NCI-H1092 (cell line): ENCODE measurements at places on chromosomes 6 and 20.

- peak; percentile 16 for DNase-seq
These were observed at the start of gene RIMS1 for GRCh38 chr6:71886184-71887005. TSS of gene RIMS1 (plus strand) at chr6:71886550. CDS start at chr6:71887024, 474 bp downstream.

GRCh38 chr6:52187098-52187497 lies 923 bp downstream of the IL17A start:
- DNase-seq: no peak

DNA sequence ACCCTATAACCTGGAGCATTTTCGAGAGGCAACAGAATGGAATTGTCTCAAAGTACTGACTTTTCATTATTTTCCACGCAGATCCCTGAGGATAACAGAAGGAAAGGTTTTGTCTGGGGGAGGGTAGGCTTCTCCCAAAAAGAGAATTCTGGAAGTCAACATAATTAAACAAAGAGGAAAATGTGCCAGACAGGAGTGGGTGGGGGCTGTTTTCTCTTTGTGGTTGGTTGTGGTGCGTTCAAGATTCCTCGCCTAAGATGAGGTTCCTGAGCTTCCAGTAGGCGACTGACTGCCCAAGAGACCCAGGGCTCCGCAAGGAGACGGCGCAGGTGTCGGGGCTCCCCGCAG lies 70.4 kb downstream of the SOX4 start:
- DNase-seq: no peak

DNA sequence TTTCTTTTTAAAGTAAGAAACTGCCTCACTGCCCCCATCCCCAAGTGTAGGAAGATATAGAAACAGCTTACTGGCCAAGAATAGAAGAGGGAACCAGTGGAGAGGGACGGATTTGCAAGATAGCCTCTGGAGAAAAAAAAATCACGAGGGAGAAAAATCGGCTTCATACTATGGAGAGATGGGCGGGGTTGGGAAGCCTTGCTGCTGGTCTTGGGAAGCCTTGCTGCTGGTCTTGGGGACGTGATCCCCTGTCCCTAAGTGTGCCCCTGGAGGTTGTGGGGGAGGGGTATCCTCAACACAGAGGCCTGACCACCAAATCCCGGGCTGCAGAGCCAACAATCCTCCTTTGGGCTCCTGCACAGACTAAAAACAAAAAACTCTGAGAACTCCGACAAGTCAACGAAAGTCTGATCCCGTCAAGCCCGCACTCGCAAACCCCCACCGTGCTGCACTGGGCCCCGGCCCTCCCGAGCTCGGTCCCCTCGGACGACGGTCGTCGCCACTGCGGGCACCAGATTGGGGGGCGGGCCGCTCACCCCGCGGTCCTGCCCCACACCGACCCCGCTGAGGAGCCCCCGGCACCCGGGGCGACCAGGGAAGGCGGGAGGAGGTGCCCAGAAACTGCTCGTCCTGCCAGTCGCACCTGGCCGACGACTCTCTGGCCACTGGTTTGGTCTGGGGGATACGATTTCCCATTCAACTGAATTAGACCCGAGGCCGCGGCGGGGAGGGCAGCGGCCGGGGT lies 750 bp downstream of the MAP7 start:
- DNase-seq: no peak

GRCh38 chr6:30705620-30706019 lies 11.5 kb downstream of the MDC1 start:
- DNase-seq: no peak

GRCh38 chr6:44670146-44670545 lies 282.6 kb downstream of the CDC5L start:
- no peak for DNase-seq

DNA sequence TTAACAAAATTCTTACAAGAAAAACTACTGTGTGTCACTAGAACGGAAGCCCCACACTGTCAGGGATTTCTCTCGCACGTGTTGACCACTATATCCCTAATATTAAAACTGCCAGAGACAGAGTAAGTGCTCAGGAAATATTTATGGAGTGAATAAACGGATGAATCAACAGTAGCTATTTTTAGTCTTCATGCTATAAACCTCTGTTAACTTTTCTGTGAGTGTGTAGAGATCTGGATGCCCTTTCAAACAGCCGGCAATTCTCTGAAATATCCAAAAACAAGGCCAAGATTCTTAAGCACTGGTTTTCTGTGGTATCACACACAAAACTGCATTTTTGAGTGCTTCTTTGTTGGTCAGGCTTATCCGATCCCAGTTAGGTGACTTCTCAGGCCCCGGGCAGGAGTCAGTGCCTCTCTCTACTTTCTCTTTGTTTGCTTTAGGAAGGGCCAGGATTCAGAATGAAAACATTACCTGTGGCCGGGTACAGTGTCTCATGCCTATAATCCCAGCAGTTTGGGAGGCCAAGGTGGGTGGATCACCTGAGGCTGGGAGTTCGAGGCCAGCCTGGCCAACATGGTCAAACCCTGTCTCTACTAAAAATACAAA lies 15.7 kb downstream of the ATP9A start:
- DNase-seq: no peak

GRCh38 chr6:143505537-143505936 lies 6.0 kb downstream of the FUCA2 start:
- DNase-seq: no peak

DNA sequence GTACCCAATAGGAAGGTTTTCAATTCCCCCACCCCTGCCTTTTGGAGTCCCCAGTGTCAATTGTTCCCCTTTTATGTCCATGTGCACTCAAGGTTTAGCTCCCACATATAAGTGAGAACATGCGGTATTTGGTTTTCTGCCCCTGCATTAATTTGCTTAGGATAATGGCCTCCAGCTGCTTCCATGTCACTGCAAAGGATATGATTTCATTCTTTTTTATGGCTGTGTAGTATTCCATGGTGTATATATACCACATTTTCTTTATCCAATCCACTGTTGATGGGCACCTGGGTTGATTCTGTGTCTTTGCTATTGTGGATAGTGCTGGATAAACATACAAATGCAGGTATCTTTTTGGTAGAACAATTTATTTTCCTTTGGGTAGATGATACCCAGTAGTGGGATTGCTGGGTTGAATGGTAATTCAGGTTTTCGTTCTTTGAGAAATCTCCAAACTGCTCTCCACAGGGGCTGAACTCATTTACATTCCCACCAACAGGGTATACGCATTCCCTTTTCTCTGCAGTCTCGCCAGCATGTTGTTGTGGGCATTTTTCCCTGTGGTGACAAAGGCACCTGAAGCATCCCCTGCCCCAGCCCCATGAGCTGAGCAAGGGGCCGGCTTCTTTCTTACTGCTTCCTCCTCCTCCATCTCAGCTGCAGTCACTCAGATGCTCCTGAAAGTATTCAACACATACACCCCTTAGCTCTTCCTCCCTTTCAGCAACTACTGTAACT lies 66.7 kb downstream of the ELOVL2 start:
- DNase-seq: no peak

DNA sequence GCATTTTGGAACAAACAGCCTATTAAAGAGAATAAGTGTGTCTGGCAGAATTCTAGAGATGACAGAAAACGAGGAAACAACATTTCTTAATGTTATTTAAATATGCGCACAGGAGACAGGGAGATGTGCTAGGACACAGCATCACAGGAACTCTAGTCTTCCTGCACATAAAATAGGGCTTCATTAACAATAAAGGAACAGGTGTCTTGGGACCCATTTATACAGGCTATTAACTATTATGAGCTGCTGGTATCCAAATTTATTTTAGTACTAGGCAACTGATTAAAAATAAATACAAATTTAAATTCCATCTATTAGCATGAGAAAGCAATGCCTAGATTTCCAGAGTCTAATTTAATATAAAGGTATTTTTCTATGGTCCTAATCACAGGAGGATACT lies 102.3 kb downstream of the PDSS2 start:
- DNase-seq: no peak

DNA sequence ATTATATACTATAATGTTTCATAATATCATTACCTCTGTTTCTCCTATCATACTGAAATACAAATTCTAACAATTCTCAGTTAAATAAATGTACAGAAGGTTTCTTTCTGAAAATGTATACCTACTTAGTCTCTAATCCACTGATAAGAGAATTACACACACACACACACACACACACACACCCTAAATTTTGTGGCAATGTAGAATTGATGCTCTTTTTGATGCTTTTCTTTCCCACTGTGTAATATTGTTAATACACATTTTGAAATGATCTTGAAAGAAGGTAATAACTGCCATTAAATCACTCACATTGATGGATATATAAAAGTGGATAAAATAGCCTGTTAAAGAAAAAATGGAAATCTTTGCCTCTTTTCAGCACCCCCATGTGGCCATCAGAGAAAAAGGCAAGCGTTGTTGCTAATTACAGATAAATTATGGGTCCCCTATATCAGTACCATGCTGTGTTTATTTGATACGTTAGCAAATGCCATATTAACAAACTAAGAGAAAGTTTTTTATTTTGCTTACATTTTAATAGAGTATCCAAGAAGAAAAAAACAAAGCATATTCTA lies 76.6 kb upstream of the VGLL2 start:
- no peak for DNase-seq

DNA sequence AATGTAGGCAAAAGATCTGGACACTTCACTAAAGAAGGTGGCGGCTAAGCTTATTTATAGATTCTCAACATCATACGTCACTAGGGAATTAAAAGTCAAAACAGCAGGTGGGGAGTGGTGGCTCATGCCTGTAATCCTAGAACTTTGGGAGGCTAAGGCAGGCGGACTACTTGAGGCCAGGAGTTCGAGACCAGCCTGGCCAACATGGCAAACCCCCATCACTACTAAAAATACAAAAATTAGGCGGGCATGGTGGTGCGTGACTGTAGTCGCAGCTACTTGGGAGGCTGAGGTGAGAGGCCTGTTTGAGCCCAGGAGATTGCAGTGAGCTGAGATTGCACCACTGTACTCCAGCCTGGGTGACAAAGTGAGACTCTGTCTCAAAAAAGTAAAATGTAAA lies 74.6 kb downstream of the GPX5 start:
- DNase-seq: no peak

DNA sequence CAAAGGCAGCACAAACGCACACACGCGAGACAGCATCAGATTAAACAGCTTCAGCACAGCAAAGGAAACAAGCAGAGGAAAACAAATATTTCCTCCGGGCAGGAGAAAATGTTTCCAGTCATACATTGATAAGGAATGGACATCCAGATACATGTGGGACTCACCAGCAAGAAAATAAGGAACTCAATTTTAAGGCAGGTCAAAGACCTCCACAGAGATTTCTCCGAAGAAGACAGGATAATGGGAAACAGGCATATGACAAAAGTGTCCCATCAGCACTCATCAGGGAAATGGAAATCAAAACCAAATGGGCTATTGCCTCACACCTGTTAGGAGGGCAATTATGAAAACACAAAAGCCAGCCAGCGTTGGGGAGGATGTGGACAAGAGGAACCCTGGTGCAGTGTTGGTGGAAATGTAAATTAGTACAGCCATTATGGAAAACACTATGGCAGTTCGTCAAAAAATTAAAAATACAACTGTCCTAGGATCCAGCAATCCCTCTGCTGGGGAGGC lies 9.7 kb upstream of the SLCO4A1 start:
- DNase-seq: peak; percentile 20

GRCh38 chr6:45419571-45420082 lies 41.9 kb upstream of the SUPT3H start:
- DNase-seq: no peak

DNA sequence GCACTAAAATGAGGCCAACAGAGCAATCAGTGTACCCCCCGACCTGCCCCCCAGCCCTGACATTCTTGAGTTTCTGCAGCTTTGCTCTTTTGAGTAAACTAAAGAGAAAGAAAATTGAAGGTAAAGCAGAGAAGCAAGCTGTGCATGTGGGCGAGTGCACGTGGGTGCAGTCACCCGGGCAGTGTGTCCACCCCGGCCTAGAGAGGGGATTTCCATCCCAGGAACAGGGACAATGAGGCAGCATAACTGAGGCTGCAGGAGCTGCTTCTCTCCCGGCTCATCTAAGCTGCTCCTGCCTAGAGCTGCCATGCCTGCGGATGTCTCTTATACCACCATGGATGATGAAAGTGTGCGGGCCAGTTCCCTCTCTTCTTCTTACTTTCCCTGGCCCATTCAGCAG lies 16.8 kb downstream of the CASS4 start:
- DNase-seq: no peak

DNA sequence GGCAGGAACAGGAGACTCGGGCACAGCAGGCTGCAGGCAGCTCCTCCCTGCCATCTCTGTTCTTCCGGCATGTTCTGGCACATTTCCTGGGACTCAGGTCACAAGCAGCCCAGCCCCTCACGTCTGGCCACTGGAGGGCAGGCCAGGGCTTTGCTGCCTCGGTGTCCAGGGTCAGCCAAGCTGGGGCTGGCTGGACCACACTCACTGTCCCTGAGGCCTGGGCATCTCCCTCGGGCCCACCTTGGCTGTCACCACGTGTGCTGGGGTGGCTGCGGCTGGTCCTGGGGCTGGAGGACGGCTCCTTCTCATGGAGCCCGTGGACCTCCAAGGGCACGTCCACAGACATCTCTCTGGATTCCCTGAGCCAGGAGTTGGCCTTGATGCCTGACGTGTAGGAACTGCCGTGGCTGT lies 18.5 kb downstream of the FRMD1 start:
- DNase-seq: peak; percentile 86

DNA sequence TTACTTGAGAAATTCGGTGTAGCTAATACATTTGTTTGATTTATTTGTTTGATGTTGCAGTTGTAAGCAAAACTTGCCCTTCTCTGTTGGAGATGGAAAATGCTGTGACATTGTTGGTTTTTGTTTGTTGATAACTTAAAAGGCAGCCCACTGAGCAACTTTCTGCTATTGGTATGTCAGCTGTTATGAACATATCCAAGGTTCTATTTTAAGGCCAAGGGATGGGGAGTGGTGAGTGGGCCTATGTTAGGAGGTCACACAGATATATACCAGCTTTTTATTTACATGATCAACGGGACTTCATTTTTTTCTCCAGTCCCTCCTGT lies 5.7 kb downstream of the QKI start:
- no peak for DNase-seq

- DNase-seq: no peak
These were observed 322.8 kb upstream of the NT5E start for GRCh38 chr6:85127168-85127498.

DNA sequence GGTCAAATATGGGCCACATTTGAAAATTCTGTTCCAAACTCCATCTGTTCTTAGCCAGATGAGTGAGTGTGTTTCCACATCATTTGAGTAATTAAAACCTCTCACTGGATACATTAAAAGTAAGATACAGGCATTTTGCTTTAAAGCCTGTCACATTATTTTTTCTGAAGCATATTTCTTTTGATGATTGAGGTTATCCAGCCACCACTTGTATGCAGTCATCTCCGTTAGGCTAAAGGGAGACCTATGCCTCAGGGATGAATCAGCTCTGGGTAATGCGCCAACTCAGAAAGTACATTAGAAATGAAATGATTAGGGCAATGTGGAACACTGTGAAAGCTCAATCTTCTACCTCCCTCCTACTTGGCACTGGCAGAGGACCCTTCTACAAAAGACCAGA lies 90.7 kb downstream of the SNAP25 start:
- no peak for DNase-seq

- no peak for DNase-seq
These were observed 348.0 kb downstream of the CDH4 start for GRCh38 chr20:61600016-61600415.
